Caco-2 (cell line): ENCODE measurements at places on chromosomes 2 and 18. TPM values are rescaled to one million over a fixed set of nuclear protein-coding genes. Genes with fewer than 3 reads are reported as not detected.

The ACTR1B gene
- total RNA-seq = 41.1 and 42.3 TPM in 2 replicates

The MGAT4A gene
- total RNA-seq = 63.7 and 72.3 TPM in 2 replicates

- H3K4me3 ChIP-seq = no peak overlapping the region
- no peaks in the 10 kb centered on the region for H3K27me3 ChIP-seq
- DNase-seq = peak; percentile 52
- H3K4me1 ChIP-seq = peaks cover 23% of the 10 kb centered on the region
- peaks cover 4% of the 10 kb centered on the region for H3K36me3 ChIP-seq
- H3K27ac ChIP-seq = peak overlapping the region; percentile 82
Measured at GRCh38 chr2:69933839-69934613, 19.1 kb downstream of the MXD1 start.

- H3K4me1 ChIP-seq = no peaks in the 10 kb centered on the region
- H3K4me3 ChIP-seq = no peak overlapping the region
- H3K36me3 ChIP-seq = no peaks in the 10 kb centered on the region
- H3K27ac ChIP-seq = no peak overlapping the region
- H3K27me3 ChIP-seq = no peaks in the 10 kb centered on the region
- no peak for DNase-seq
Measured at GRCh38 chr18:71045331-71046065, 756.7 kb downstream of the SOCS6 start.

DNA sequence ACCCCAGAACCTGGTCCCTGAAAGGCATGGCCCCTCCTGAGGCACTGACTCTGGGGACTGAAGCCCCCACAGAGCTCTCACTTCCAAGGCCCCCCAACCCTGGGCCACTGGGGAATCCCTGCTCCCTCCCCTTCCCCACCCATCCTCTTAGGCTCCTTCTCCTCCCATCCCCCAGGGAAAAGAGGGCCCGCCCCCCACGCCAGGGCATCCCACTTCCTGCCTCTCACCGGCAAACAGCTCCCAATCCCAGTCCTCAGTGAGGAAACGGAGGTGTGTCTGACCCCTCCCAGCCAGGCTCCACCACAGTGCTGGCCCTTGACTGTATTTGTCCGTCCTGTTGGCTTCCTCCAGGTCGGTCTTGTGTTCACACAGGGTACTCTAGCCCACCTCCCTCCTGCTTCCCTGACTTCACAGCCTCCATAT is 35.0 kb upstream of the PTMA start:
- peak overlapping the region; percentile 45 for H3K27ac ChIP-seq
- H3K4me3 ChIP-seq = no peak overlapping the region
